AG09319 (cell line): ENCODE measurements at places on chromosomes 13 and 19.

- no peak for DNase-seq
These were observed 4.7 kb upstream of the PTGIR start for GRCh38 chr19:46629546-46630025.

DNA sequence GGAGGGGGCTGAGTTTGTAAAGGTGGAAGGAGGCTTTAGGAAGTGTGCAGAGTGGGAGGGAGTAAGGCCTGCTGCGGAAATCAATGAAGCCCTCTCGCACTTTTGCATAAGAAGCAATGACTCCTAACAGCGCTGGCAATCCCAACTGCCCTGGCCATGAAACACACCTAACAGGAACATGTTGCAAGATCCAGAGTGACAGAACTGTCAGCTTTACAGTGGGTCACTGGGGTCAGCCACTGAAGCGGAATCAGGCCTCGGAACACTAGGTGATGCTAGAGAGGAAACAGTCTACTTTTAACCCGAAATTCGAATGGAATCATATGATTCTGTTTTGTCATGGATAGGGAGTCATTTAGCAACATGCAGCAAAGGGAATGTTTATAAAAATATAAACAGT, 54.4 kb downstream of the FGF14 start:
- no peak for DNase-seq

GRCh38 chr19:7905268-7905667, 1.6 kb downstream of the MAP2K7 start:
- no peak for DNase-seq

DNA sequence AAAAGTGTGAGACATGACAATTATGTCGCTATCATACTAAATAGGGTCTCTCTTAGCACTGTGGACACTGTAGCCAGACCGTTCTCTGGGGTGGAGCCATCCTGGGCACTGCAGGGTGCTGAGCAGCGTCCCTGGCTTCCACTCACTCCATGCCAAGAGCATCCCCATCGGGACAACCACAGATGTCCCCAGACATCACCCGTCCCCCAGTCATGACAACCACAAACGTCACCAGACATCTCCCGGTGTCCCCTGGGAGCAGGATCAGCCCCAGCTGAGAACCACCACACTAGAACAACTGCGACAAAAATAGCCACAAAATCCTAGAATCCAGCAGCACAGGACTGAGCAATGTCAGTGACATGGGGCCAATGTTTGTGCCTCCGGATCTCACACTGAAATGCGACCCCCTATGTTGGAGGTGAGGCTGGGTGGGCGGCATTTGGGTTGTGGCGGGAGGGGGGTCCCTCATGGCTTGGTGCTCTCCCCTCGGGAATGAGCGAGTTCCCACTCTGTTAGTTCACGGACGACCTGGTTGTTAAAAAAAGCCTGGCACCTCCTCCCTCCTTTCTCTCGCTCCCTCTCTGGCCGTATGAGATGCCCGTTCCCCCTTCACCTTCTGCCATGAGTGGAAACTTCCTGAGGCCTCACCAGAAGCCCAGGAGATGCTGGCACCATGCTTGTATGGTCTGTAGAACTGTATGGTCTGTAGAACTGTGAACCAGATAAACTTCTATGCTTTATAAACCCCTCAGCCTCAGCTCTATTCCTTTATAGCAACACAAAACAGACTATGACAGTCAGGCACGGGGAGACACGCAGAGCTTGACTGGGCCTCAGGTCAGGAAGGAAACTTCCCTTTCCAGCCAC, 93.9 kb downstream of the GADD45B start:
- DNase-seq = no peak

- DNase-seq = no peak
These were observed 22.4 kb upstream of the ARHGEF18 start for GRCh38 chr19:7326105-7326877.

GRCh38 chr13:96904232-96904631, 90.0 kb downstream of the OXGR1 start:
- DNase-seq = no peak

GRCh38 chr19:47609906-47610894, 1.3 kb downstream of the BICRA start:
- DNase-seq = no peak

- no peak for DNase-seq
These were observed 8.9 kb upstream of the TRPC4 start for GRCh38 chr13:37878496-37878895.

GRCh38 chr19:58544591-58545285, 874 bp downstream of the TRIM28 start:
- DNase-seq = no peak

DNA sequence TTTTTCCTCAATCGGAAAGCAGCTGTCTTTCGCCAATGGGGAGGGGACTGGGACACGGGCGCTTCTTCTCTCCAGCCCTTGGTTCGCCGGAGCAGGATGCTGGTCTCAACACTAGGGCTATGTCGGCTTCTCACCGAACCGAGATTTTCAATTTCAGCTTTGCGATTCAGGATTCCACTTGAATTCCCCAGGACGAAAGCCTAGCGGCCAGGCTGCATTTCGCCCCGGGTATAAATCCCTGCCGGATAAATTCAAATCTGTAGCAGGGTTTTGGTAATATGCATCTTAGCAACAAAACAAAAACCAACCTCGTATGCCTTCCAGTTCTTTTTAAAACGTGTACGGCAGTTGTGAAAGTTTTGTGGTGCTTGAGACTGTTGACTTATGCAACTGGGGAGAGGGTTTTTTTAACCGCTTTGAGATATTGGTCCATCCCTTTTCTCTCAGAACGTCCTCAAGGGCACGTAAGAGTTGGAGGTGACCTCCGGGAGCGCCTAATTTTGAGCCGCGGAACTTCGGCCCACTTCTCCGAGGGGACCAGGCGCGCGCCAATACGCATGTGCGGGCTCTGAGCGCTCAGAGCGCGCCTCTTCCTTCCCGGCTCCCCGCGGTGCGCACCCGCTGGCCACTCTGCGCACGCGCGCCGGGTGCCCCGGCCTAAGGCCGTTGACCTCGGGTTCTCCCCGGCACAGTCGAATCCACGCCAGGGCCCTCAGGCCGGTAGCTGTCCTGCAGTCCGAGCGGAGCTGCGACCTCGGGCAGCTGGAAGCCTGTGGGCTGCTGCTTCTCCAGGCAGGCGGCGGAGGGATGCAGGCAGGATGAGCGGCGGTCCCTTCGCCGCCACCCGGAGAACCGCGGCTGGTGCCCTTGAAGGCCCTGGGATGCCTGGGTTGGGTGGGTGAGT, 7.6 kb downstream of the POU4F1 start:
- no peak for DNase-seq

- no peak for DNase-seq
These were observed 22.5 kb downstream of the LTBP4 start for GRCh38 chr19:40623403-40624251.

DNA sequence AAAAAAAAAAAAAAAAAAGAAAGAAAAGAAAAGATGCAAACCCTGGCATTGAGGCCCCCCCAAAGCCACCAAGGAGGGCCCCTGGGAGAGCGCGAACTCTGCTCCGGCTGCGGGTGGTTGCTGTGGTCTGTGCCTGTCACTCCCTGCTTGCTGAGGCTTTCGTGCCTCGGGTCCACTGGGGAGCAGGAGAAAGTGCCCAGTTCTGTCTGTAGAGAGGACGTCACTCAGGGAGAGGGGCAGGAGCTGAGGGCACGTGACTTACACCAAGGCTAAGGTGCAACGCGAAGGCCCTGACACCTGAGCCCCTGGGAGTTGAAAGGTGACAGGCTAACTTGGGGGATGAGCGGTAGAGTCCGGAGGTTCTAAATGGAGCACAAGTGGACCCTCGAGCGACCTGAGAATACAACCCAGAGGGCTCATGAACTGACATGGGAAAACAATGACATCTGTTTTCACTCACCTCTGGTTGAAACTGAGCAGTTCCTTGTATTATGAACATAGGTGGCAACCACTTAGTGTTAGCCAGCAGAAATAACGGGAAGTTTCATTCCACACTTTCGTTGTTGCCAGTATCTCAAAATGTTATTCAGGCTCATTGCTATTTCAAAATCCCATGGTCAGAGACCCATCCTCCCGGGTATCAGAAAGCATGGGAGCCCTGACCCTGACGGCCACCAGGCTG, 69.2 kb upstream of the TM9SF2 start:
- no peak for DNase-seq

GRCh38 chr13:38121267-38121666, 228.4 kb upstream of the UFM1 start:
- no peak for DNase-seq

DNA sequence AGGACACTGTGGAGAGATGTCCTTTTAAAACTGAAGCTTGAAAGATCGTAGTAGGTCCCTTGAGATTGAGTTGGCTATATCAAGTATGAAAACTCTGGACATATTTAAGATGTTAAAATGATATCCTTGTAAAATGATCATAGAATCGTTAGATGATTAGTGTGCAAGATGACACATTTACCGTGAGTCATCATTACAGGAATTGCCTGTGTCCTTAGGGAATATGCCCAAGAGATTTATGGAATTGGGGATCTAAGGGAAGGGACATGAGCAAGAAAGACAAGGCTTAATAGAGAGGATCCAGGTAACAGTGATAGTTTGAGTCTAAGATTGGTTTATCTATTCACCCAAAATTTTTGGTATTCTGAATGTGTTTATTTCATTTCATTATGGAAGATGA, 233.7 kb downstream of the GPC5 start:
- DNase-seq = no peak

- DNase-seq = no peak
These were observed 34.0 kb upstream of the ZNF573 start for GRCh38 chr19:37813340-37813739.

DNA sequence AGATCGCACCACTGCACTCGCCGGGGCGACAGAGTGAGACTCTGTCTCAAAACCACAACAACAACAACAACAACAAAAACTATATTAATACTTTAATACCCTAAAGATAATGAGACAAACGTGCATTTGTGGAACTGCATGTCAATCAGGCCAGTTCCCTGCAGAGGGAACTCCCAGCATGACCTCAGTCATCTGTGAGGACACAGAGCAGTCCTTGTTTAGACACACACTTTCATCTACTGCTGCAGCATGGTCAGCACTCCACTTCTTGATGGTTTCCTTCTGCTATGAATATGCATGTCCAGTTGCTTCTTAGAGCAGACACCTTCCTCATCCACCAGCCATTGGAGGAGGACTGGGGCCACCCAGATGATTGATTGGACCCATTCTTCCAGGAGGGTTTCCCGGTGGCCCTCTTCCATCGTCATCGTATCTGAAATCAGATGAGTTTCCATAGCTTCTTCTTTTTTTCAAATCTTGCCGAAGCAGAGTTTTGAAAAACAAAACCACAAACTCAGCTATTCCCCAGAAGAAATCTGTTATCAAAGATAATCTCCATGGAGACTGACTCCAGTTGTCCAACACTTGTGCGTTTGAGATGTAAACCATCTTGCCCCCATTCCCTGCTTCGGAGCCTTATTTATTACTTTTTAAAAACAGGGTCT, 26.5 kb downstream of the ZNF607 start:
- DNase-seq = no peak

DNA sequence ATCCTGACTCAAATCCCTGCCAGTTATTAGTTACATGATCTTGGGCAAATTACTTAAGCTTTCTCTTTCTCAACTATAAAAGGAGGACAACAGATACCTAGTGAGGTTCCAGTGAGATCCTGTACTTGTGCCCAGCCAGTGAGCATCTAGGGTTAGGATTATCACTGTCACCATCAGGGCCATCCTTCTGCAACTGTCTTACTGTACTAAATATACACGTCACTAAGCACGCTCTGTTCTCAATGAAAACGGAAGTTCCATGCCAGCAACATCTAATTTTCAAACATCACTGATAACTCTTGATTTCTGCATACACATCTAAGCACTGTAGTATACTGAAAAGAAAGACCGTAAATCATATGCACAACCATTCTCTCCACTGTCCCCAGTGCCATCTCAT, 70.0 kb downstream of the FOXO1 start:
- no peak for DNase-seq

GRCh38 chr19:35562336-35562735, 1.1 kb downstream of the ATP4A start:
- DNase-seq = no peak

DNA sequence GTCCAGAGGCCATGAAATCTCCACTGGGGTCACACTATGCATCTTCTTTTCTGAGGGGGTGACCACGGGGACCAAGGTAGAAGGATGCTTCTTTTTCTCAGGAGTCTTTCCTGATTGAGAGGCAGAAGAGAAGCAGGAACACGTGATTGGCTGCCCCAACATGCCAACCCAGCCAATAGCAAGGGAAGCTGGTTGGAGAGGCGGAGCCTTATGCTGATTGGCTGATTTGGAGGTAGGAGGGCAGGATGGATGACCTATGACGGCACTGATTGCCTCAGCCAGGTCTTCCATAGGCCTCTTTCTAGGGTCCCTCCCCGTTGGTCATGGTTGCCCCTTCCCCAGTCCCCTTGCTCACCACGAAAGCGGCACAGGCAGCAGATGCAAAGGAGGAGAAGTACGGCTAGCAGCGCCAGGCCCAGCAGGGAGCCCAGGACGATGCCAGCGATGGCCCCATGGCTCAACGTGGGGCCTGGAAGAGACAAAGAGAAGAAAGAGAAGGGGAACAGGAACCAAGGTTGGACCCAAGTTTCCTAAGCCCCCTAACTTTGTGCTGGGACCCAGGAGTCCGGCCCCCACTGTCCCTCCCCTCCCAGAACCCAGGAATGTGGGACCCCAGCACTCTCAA, 8.0 kb downstream of the VSIG10L start:
- DNase-seq = no peak
